ENCODE measurements at places on chromosomes 11 and 22. TPM values are rescaled to one million over a fixed set of nuclear protein-coding genes. Genes with fewer than 3 reads are reported as not detected.

MISFA gene
- 0.43 TPM for total RNA-seq

MS4A1 gene
- total RNA-seq, result not detected

DDX25 gene
- not detected for total RNA-seq

CD3G gene
- total RNA-seq, result not detected

ROM1 gene
- total RNA-seq, result 10.6 TPM

SBF1 gene
- total RNA-seq, result 52.2 TPM

PRR5L gene
- total RNA-seq, result 25.5 TPM

SEC14L6 gene
- 2.6 TPM for total RNA-seq

NXPE1 gene
- total RNA-seq, result 0.11 TPM

SAA1 gene
- total RNA-seq, result 0.32 TPM

UBQLNL gene
- 0.65 TPM for total RNA-seq

LMO1 gene
- not detected for total RNA-seq

LARGE2 gene
- not detected for total RNA-seq

C11orf91 gene
- total RNA-seq, result not detected

TRIM34 gene
- 12.3 TPM for total RNA-seq

MUC2 gene
- not detected for total RNA-seq

TYR gene
- total RNA-seq, result not detected

OR51E1 gene
- total RNA-seq, result not detected

DNAL4 gene
- 13.1 TPM for total RNA-seq

MCAM gene
- 24.2 TPM for total RNA-seq

SLC5A4 gene
- total RNA-seq, result not detected

RAD9A gene
- 5.5 TPM for total RNA-seq

HTR3A gene
- total RNA-seq, result not detected

IL17REL gene
- total RNA-seq, result not detected

PHOX2A gene
- not detected for total RNA-seq

KRTAP5-1 gene
- not detected for total RNA-seq

TMPRSS4 gene
- total RNA-seq, result not detected

DNAJB7 gene
- total RNA-seq, result not detected

PES1 gene
- 56.1 TPM for total RNA-seq

RTN4R gene
- 0.26 TPM for total RNA-seq

NTM gene
- total RNA-seq, result 11.8 TPM

USP35 gene
- 11.6 TPM for total RNA-seq

ELFN2 gene
- total RNA-seq, result 0.13 TPM

SMCO4 gene
- 15.0 TPM for total RNA-seq
